Osteoblast (primary cell): ENCODE measurements at places on chromosomes 12 and 14.
A peak's percentile ranks its signal among the peaks of the same experiment; 100 is the strongest.

- DNase-seq: no peak
Measured at GRCh38 chr12:90166671-90167070, 458.0 kb upstream of the ATP2B1 start.

- no peak for DNase-seq
Measured at GRCh38 chr12:81617915-81618314, 141.2 kb downstream of the PPFIA2 start.

- no peak for DNase-seq
Measured at GRCh38 chr14:32508281-32508680, 179.2 kb downstream of the AKAP6 start.

DNA sequence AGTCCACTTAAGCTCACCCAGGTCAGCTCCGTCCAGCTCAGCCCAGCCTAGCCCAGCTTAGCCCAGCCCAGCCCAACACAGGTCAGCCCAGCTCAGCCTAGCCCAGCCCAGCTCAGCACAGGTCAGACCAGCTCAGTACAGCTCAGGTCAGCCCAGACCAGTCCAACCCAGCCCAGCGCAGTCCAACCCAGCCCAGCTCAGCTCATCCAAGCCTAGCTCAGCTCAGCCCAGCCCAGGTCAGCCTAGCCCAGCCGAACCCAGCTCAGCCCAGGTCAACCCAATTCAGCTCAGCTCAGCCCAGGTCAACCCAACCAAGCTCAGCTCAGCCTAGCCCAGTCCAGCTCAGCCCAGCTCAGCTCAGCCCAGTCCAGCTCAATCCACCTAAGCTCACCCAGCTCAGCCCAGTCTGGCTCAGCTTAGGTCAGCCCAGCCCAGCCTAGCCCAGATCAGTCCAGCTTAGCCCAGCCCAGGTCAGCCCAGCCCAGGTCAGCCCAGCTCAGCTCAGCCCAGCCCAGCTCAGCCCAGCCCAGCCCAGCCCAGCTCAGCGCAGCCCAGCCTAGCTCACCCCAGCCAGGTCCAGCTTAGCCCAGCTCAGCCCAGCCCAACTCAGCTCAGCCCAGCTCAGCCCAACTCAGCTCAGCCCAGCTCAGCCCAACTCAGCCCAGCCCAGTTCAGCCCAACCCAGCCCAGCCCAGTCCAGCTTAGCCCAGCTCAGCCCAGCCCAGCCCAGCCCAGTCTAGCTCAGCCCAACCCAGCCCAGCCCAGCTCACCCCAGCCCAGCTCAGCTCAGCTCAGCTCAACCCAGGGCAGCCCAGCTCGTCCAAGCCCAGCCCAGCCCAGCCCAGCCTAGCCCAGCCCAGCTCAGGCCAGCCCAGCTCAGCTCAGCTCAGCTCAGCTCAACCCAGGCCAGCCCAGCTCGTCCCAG lies 184.0 kb downstream of the TMEM121 start:
- peak; percentile 55 for DNase-seq

DNA sequence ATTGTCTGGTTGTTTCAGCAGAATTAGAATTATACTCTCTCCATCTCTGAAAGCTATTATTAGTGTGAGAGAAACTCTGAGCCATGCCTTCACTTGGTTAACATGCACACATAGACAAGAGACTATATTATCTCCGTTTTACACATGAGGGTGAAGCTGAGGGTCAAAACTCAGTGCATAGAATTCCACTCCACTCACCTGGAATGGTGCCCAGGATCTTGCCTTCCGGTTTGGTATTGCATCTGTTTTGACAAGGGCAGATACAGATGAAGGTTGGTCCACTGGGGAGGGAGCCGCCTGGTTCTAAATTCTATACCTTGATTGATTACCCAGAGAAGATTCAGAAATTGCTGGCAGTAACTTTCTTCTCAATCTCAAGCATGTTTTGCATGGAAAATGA lies 149.5 kb upstream of the PELI2 start:
- no peak for DNase-seq

DNA sequence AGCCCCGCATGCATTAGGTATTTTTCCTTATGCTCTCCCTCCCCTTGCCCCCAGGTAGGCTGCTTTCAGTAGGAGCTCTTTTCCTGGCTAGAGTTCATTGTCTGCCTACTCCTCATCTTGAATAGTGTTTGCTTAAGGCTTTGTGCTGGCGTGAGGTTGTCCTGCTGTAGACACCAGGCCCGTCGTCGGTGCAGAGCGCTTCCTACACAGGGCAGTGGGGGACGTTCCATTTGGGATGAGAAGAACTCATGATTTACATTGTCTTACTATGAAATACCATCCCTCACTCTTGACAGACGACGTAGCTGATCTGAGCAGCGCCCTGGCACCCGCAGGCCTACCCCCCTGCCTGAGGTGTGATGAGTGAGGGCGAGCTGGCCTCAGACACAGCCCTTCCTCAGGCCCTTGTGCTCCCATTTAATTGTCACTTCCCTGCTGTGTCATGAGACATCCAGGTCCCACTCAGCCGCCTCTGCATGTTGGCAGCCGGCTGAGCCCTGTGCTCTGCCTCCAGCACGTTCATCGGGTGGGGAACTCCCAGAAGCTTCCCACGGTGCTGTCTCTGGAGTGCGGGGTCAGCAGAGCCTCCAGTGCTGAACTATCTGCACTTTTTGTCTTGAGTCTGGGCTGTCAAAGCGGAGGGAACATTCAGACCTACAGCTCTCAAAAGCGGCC lies 76.0 kb downstream of the WDR20 start:
- no peak for DNase-seq

DNA sequence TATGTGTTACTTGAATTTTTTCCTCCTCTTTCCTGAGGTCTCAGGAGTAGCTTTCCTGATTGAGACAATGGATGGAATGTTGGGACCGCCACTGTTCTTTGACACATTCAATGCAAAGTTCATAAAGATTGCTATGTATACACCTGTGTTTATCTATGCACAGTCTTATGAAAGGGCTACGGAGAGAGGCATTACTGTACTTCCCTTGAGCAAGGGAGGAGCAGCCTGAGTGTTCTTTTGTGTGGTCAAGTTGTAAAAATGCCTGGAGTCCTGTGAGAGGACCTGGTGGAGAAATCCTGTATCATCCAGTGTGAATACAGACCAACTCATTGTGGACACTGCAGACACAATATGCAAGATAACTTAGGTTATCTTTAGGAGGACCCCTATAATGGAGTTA lies 1.2 kb downstream of the SRGAP1 start:
- DNase-seq: peak; percentile 78

DNA sequence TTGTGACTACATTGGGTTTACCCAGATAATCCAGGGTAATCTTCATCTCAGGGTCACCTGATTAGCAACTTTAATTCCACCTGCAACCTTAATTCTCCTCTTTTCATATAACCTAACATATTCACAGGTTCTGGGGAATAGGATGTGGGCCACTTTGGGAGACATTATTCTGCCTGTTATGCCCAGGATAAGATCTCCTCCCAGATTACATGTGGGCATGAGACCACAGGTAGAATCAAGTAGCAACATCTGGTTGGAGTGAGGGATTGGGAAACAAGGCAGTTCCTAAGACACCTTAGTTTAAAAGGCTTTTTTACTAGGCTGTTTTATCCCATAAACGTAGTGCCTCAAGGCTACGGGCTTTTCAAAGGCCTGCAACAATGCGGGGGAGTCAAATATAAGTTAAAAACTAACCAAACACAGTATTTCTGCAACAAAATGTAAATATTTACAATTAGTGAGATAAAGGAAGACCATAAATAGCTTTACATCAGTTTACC lies 181.5 kb downstream of the FOXA1 start:
- no peak for DNase-seq

GRCh38 chr14:86673523-86673969 lies 1143.6 kb downstream of the FLRT2 start:
- no peak for DNase-seq

- no peak for DNase-seq
Measured at GRCh38 chr12:130130346-130130745, 31.9 kb upstream of the FZD10 start.

DNA sequence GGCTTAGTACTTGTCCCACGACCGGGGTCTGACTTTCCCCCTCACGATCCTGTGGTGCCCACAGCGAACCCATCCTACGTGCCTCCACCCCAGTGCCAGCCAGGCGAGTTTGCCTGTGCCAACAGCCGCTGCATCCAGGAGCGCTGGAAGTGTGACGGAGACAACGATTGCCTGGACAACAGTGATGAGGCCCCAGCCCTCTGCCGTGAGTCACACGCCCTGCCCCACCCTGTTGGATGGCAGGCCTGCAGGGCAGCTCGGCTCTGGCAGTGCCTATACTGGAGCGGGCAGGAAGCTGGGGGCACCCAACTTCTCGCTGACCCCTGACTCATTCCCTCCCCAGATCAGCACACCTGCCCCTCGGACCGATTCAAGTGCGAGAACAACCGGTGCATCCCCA lies 18.3 kb upstream of the LRP1-AS start:
- DNase-seq: peak; percentile 94

GRCh38 chr12:24864796-24865125 lies 84.1 kb downstream of the BCAT1 start:
- peak; percentile 57 for DNase-seq

DNA sequence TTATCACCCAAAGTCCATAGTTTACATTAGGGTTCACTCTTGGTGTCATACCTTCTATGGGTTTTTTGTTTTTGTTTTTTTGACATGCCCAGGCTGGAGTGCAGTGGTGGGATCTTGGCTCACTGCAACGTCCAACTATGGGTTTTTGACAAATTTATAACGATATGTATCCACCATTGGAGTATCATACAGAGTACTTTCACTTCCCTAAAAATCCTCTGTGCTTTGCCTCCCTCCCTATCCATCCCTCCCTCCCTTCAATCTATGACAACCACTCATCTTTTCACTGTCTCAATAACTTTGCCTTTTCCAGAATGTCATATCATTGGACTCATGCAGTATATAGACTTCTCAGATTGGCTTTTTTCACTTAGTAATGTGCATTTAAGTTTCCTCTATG lies 139.0 kb upstream of the CCDC198 start:
- DNase-seq: no peak

- DNase-seq: no peak
Measured at GRCh38 chr14:99242816-99243721, 28.9 kb downstream of the BCL11B start.

GRCh38 chr14:56514663-56515371 lies 64.8 kb upstream of the TMEM260 start:
- DNase-seq: no peak

DNA sequence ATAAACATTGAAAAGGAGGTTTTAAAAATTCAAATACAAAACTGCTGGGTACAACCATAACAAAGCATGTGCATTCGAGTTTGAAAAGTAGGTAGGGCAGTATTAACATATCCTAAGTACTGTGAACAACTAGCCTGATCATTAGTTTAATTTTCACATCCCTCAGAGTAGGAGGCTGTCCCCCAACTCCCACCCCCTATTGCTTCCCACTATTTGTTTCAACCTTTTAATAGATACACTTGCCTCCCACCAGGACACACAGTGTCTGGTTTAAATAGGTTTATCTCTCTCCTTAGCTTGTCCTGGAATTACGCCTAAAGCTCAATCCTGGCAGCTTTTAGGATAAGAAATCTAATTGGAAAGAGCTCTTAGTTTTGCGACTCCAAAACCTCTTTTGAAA lies 2.1 kb downstream of the TAOK3 start:
- DNase-seq: no peak

- DNase-seq: peak; percentile 22
Measured at GRCh38 chr12:11746024-11746771, 96.7 kb downstream of the ETV6 start.

GRCh38 chr12:66765204-66765603 lies 86.3 kb upstream of the GRIP1 start:
- peak; percentile 0 for DNase-seq

DNA sequence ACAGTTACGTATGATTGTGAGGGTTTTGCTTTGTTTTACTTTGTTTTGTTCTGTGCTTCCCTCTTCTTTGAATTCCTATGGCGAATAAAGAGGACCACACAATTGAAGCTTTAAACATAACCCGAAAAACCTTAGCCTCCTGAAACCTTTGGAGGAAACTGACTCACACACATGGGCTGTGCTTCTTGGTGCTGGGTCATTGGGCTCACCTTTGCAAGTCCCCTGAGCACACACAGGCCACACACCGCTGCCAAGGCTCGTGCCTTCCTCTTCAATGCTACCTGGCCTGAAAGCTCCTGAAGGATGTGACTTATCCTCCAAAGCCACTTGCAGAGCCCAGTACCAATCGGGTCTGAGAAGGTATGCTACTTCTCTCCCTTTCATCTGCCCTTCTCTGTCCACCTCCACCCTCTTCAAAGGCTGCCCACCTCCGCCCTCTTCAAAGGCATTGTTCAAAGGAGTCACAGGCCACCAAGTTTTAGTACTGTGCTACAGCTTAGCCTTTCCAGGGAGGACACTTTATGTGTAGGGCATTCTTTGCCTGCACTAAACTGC lies 114.6 kb downstream of the FOXN3 start:
- DNase-seq: no peak

- DNase-seq: no peak
Measured at GRCh38 chr12:38392554-38393144, 76.1 kb downstream of the ALG10B start.

- peak; percentile 74 for DNase-seq
Measured at GRCh38 chr12:55937981-55938380, 7.0 kb downstream of the DGKA start.

GRCh38 chr12:96225994-96226399 lies 31.8 kb downstream of the ELK3 start:
- DNase-seq: no peak

DNA sequence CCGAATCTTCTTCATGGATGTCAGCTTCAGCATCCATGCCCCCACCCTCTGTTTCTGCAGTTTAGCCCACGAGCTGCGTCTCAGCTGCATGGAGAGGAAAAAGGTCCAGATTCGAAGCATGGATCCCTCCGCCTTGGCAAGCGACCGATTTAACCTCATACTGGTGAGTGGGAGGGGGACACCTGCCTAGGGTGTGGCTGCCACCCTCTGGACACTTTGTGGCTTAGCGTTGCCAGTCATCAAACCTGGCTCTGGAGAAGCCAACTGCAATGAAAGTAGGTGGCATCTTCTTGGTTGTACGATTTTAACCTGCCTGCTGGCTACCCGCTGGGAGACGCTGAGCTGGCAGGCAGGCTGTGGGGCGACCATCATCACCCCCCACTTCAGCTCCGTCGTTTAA lies 16.7 kb downstream of the DCAF4 start:
- no peak for DNase-seq

DNA sequence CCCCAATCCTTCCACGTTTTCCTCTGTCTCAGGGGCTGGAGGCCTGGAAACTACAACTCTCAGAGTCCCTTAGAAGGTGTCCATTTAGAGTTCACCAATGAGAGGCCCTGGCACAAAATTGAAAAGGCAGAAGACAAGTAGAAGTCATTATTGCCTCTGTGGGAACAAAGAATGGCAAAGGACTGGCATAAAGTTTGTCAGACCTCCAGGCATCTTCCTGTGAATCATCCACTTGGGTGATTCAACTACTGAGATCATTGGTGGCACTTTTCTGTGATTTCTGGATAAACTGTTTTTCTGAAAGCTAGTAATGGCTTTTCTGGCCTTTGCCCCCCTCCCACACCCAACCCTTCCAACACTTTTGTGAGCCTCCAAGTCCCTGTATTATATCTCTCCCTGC lies 42.6 kb upstream of the C12orf42 start:
- no peak for DNase-seq

DNA sequence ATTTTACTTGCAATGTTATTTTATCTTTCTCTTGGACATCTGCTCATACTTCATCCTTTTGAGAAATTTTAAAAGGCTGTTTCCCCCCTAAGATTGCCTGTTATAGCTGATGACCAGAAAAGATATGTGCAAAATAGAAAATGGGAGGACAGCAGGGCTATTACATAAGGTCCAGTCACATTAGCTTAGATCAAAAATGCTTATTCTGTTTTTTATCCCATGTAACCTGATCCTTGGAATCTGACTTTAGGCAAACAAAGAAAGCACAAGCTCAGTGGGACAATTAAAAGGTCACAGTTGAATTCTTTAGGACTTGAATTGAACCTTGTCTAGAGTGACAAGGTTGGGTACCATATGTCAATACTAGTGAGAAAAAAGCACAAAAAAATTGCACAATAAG lies 65.1 kb upstream of the TRHDE start:
- no peak for DNase-seq
